ENCODE measurements at places on chromosomes 12 and 14.

DNA sequence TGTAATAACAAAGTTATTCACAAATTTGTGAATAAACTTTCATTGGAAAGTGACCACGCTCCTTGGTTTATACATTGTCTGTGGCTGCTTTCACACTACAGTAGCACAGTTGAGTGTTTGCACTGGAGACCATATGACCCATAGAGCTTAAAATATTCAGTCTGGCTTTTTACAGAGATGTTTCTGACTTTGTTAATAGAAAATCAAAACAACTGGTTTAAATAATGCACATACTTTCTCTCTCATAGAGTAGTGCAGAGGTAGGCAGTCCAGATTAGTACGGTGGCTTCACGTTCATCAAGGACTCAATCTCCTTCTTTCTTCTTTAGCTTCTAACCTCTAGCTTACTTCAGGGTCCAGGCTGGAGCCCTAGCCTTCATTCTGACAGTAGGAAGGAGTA is 36.2 kb downstream of the PSEN1 start:
- DNase-seq: no peak

GRCh38 chr14:90280096-90280495 is 23.7 kb downstream of the PSMC1 start:
- no peak for DNase-seq

GRCh38 chr12:66598079-66598478 is 80.8 kb downstream of the GRIP1 start:
- no peak for DNase-seq

DNA sequence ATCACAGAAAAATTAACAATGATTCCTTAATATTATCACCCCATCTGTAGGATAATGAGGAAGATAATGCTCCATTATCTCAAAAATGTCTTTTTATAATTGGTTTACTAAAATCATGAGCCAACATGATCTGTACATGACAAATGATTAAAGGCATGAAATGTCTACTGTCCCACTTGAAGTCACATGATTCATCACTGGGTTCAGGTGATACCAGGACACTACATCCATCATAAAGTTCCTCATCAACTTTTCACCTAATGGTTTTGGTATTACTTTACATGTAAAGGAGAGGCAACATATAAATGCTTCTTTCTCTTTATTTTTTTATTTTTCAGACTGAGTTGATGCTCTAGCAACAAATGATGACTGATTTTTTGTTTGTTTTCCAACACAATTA is 313.3 kb downstream of the MED13L start:
- DNase-seq: no peak

DNA sequence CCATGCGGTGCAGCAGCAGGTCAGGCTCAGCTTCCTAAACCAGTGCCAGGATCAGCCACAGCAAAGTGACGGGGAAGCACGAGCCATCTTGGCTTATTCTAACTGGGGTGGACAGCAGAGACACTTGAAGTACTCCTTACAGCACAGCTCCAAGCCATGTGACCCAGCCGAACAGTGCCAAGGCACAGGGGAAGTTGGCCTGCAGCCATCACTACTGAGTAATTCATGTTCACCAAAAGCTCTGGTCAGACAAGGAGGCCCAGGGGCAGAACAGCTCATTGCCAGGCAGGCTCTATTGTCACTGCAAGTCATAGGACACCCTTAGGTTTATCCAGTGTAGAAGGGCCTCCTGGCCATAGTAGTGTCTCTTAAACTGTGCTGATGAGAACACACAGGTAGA is 23.4 kb upstream of the SLC35F4 start:
- DNase-seq: no peak

All from stimulated activated CD8-positive, alpha-beta memory T cell treated with anti-CD3 and anti-CD28 coated beads, Interleukin-4, amount 100 ng/mL, for 24 hours (primary cell).